GM06990 (cell line): ENCODE measurements at places on chromosomes 7 and 10.

DNA sequence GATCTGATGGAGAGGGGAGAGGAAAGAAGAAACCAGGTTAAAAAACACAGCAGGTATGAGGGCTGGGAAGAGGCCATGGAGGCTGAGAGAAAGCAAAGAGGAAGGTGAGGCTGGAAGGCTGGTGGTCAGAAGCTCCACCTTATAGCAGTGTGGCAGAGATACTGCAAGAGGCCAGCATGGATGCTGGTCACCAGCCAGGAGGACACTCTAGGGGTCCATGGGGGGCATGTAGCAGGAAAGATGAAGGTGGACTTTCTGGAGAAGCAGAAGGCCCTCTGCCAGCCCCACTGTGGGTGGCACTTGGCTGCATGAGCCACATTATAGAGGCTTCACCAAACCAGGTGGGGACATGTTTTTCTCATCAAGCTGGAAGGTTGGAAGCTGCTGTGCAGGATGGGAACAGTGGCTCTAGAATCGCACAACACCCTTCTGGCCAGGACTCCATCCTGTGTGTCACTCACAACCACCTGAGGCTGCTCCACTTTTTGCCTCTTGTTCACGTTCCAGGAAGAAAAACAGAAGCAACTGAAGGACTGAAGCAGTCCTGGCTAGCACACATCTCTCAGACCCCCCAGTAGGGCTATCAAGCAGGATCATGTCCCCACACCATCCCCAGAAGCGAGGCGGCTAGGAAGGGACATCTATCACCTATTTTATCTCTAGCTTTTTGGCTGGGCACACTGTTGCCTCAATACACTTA lies 587.5 kb upstream of the MGMT start:
- no peak for DNase-seq

- no peak for DNase-seq
Observed at GRCh38 chr7:128959296-128959695, 21.6 kb downstream of the IRF5 start.

DNA sequence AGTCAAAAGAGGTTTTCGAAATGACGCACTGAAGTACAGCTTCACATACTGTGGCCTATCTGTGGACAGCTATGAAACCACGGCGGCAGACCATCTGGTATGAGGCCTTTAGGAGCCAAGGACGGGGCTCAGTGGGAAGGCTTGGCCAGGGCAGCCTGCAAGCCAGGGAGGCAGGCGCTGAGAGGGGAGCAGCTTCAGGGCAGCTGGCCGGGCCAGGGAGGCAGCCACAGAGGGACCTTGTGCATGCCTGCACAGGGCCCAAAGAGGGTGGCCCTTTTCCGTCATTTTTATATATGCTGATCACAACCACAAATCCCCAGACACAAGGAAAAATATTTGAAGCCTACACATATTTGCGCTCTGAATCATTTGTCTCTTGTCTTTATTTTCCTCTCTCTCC lies 13.5 kb downstream of the CALD1 start:
- no peak for DNase-seq

DNA sequence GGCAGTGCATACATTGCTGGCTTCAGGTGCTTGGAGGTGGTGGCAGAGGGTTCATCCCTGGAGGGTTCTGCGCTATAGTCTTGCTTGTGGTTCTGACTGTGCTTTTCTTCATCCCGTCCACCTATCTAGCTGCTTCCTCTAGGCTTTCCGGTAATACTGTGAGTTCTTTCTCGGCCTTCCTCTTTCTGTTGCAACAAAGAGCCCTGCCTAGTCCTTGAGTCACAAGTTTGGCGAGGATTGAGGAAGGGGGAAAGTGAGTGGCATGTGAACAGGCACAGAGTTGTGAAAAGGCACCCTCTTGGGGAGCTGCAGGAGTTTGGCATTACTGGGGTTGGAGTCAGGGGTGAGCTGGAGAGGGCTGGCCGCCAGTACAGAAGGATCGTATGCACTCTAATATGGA lies 123.0 kb downstream of the SH2D4B start:
- no peak for DNase-seq

- DNase-seq, result no peak
Observed at GRCh38 chr7:19268737-19269136, 123.5 kb upstream of the FERD3L start.

GRCh38 chr10:1516492-1517165 lies 220.7 kb downstream of the ADARB2 start:
- DNase-seq, result no peak

GRCh38 chr7:112097524-112097923 lies 108.7 kb downstream of the DOCK4 start:
- DNase-seq, result no peak
